ENCODE measurements at places on chromosomes 12 and 14. TPM values are rescaled to one million over a fixed set of nuclear protein-coding genes. Genes with fewer than 3 reads are reported as not detected.

GRCh38 chr12:92074889-92075288, 70.8 kb downstream of the BTG1 start:
- H3K4me1 ChIP-seq, result peaks cover 7% of the 10 kb centered on the region
- no peak overlapping the region for H3K27ac ChIP-seq
- no peaks in the 10 kb centered on the region for H3K36me3 ChIP-seq
- H3K4me3 ChIP-seq, result no peak overlapping the region
- no peak for DNase-seq
- H3K27me3 ChIP-seq, result no peaks in the 10 kb centered on the region

DACT1 gene
- total RNA-seq, result 0.15 TPM

AICDA gene
- total RNA-seq, result not detected

FBXO33 gene
- 6.6 TPM for total RNA-seq

PAX9 gene
- total RNA-seq, result 0.82 TPM

PROX2 gene
- total RNA-seq, result not detected

GRCh38 chr14:89417465-89418225, 612 bp upstream of the FOXN3 start:
- no peaks in the 10 kb centered on the region for H3K4me1 ChIP-seq
- DNase-seq, result no peak
- 0 out of 2 replicates have a peak overlapping the region, but pooled peaks have one; percentile 34 for H3K27ac ChIP-seq
- no peaks in the 10 kb centered on the region for H3K36me3 ChIP-seq
- H3K4me3 ChIP-seq, result peak overlapping the region; percentile 60

DNA sequence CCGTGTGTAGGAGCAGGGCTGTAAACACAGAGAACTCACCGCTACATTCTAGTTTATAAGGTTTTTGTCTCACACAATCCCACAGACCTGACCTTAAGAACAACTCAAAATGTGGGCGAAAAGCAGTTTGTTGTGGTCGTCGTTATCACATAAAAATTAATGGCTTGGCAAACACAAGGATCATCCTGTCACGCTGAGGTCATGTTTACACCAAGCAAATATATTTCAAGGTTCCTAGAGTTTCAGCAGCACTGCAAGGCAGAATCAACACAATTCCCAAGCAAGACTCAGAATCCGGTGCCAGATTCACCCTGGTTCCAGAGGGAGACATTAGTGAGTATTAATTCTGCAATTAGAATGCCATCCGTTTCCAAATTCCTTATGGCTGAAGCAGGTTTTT, 30.1 kb upstream of the MAP1LC3B2 start:
- no peaks in the 10 kb centered on the region for H3K36me3 ChIP-seq
- peaks cover 59% of the 10 kb centered on the region for H3K4me1 ChIP-seq
- DNase-seq, result no peak
- peak overlapping the region; percentile 92 for H3K27ac ChIP-seq
- no peak overlapping the region for H3K4me3 ChIP-seq
- no peaks in the 10 kb centered on the region for H3K27me3 ChIP-seq

DNA sequence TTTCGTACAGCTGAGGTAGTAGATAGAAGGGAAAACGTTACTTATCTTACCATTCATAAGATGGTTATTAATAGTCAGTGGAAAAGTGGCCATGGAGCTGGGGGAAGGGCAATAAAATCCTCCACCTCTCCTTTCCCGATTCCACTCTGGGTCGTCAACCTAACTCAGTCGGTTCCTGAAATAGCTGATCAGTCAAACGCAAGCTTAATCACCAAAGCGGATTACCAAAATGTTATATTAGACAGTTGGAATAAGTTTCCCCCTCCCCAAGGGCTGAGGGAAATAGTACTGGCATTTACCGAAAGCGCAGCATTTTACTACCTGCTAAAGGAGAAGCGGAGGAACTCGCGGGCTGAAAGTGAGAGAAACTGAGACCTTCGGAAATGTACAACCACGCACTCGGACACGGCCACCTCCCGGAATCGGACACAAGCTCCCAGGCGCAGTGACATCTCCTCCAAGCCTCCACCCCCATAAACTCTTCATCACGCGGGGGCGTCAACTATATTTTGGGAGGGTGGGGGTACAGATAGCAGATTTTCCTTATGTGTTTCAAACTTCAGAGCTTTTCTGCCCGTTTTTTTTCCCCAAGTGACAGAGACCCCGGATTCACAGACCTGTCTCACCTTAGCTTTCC, 1.2 kb downstream of the PPM1H start:
- peaks cover 39% of the 10 kb centered on the region for H3K4me1 ChIP-seq
- peak overlapping the region; percentile 84 for H3K27ac ChIP-seq
- H3K36me3 ChIP-seq, result no peaks in the 10 kb centered on the region
- H3K4me3 ChIP-seq, result peak overlapping the region; percentile 75
- H3K27me3 ChIP-seq, result no peaks in the 10 kb centered on the region

GRCh38 chr12:92573104-92573503, 129.7 kb upstream of the PLEKHG7 start:
- H3K36me3 ChIP-seq, result no peaks in the 10 kb centered on the region
- no peak for DNase-seq
- H3K4me1 ChIP-seq, result no peaks in the 10 kb centered on the region
- H3K27ac ChIP-seq, result no peak overlapping the region
- H3K27me3 ChIP-seq, result 0 out of 2 replicates have a peak, but pooled peaks cover 2% of the 10 kb centered on the region

- H3K4me3 ChIP-seq, result no peak overlapping the region
- no peaks in the 10 kb centered on the region for H3K27me3 ChIP-seq
- H3K36me3 ChIP-seq, result no peaks in the 10 kb centered on the region
- H3K27ac ChIP-seq, result no peak overlapping the region
- no peak for DNase-seq
Observed at GRCh38 chr12:128695697-128696096, 128.1 kb downstream of the SLC15A4 start.

KRT75 gene
- 0.15 TPM for total RNA-seq

SDR9C7 gene
- not detected for total RNA-seq

DNA sequence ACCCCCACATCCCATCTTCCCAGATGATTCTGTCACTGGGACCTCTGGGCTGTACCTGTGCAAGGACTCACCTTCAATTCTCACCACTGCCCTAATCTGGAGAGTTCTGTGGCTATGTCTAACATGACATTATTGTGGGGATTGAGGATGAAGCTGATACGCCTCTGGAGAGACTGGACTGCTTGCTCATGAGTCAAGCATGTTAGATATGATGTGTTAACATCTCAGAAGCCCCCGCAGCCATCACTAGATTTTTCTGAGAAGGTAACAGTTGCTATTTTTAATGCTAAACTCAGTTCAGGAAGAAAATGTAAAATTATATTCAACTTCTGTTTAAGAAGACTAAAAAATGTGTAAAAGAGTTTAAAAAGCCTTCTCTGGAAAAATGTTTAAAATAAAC, 25.7 kb downstream of the JKAMP start:
- no peaks in the 10 kb centered on the region for H3K36me3 ChIP-seq
- no peak overlapping the region for H3K27ac ChIP-seq
- H3K4me1 ChIP-seq, result no peaks in the 10 kb centered on the region
- no peak for DNase-seq

DNA sequence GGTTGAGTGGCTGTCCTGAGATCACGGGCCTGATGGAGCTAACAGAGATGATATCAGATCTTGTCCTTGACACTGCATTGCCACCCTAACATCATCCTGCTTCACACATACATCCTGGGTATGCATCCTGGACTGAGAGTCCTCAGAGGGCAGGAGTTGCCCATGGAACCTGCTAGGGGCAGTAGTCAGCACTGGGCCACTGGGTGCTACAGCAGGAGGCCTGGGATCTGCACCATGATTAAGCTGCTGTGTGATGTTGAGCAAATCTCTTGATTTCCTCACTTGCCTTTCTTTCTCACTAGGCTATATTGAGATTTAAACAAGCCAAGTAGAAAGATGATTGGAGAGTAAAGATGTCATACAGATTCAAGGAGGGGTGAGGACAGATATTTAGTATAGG, 22.1 kb upstream of the EIF4B start:
- no peaks in the 10 kb centered on the region for H3K27me3 ChIP-seq
- H3K36me3 ChIP-seq, result no peaks in the 10 kb centered on the region
- H3K27ac ChIP-seq, result no peak overlapping the region

LGMN gene
- 37.2 TPM for total RNA-seq

DNA sequence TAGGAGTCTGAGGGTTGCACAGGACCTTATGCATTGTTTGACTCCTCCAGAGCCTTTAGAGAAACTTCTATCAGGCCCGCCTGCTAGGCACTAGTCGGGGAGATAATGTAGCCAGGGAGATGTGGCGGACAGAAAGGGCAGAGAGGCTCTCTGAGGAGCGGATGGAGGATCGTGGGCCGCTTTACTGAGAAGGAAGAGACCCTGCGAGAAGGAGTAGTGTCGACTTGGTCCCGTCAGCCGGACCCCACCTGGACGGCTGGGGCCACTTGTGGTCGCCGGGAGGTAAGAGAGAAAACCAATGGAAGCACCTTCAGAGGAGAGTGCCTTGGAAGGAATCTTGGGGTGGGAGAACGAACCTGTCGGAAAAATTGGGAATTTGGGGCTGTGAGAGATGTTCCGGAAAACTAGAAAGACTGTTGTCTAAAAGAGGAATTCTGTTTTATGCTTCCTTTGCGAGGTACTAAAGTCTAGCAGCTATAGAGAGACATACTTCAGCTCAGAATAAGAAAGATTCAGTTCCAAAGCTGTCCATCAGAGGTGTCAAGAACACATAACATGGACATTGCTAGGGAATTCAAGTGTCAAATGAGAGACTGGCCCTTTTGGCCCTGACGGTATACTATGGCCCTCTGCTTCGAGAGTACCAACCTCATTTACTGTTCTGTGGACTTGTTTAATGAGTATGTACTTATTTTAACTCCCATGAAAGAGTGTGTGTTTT, 660 bp upstream of the MCRS1 start:
- no peak for DNase-seq
- peaks cover 3% of the 10 kb centered on the region for H3K36me3 ChIP-seq
- H3K27me3 ChIP-seq, result no peaks in the 10 kb centered on the region

DNA sequence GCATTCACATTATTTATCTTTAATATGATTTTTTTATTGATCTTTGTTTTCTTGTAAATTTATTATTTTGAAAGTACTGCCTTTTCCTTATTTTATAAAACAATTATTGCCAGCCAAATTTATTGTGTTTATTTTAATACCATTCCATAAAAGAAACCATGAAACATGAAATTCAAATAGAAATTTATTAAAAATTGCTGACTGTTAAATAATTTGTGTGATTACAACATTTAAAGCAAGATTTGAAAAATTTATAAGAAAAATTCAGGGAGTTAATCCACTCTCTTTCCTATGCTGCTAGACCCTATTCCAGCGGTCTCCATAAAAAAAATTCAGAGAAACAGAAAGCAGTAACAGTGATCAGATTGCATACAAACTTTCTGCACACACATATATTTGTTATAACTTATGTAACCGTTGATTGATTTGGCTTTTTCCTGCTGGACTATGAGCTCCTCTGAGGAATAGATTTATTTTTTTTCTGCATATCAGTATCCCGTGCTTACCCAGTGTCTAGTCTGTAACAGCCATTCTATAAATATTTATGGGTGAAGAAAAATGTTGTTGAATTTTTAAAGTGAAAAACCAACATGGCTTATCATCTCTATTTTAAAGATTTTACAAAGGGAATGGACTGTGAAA, 68.1 kb downstream of the LRRK2 start:
- H3K36me3 ChIP-seq, result no peaks in the 10 kb centered on the region
- no peak overlapping the region for H3K27ac ChIP-seq
- H3K4me1 ChIP-seq, result no peaks in the 10 kb centered on the region
- no peaks in the 10 kb centered on the region for H3K27me3 ChIP-seq

GRCh38 chr12:121232163-121232562, 22.2 kb downstream of the P2RX4 start:
- no peaks in the 10 kb centered on the region for H3K36me3 ChIP-seq
- H3K27me3 ChIP-seq, result no peaks in the 10 kb centered on the region
- no peak overlapping the region for H3K4me3 ChIP-seq
- H3K4me1 ChIP-seq, result no peaks in the 10 kb centered on the region
- no peak for DNase-seq
- no peak overlapping the region for H3K27ac ChIP-seq

- no peak overlapping the region for H3K4me3 ChIP-seq
- no peak overlapping the region for H3K27ac ChIP-seq
- DNase-seq, result no peak
- H3K4me1 ChIP-seq, result no peaks in the 10 kb centered on the region
Observed at GRCh38 chr14:62667421-62667914, 377.8 kb downstream of the KCNH5 start.

GRCh38 chr14:55138091-55138490, 9.0 kb downstream of the LGALS3 start:
- DNase-seq, result no peak
- H3K27me3 ChIP-seq, result no peaks in the 10 kb centered on the region
- no peak overlapping the region for H3K27ac ChIP-seq
- H3K36me3 ChIP-seq, result peaks cover 23% of the 10 kb centered on the region
- H3K4me3 ChIP-seq, result no peak overlapping the region
- peaks cover 7% of the 10 kb centered on the region for H3K4me1 ChIP-seq

SLC25A47 gene
- not detected for total RNA-seq

All from Panc1 (cell line).